Neural progenitor cell (in vitro differentiated cells): ENCODE measurements at places on chromosomes 7 and 10.

DNA sequence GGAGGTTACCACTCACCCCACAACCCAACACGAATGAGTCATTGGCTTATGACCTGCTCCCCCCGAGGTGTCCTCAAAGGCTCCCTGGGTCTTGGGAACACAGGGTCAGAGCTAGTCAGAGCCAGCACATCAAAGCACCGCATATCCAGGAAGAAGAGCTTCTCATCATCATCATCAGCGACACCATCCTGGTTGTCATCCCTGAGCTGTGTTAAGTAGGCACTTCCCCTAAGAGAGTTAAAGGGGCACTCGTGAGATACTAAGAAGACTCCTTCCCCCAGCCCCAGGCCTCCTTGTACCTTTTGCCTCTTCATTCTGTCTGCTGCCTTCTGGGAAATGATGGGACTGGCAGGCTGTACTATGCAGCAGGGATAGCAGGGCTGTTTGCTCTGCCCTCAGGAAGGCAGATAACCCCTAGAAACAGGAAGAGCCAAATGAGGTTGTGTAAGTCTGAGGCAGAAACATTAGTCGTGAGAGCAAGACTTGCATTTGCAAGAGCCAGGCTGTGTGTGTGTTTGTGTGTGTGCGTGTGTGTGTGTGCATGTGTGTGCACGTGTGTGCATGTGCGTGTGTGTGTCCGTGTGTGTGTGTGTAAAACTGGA lies 11.1 kb upstream of the CPA1 start:
- DNase-seq, result no peak

DNA sequence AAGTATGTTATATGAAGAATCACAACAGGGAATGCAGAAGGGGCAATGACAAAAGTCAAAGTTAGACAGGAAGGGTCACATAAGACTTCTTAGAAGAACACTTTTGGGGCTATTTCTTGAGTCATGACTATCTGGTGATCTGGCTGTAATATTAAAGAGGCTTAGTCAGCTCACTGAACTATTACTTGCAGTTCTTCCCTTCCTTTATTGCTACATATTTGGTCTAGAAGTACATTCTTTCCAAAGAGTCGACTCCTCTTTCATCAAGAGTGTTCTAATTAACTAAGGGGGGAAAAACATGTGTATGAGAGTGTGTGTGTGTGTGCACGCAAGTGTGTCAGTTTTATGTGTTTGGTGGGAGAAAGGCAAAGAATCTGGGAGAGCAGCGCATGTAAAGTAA lies 247.3 kb upstream of the LRRTM3 start:
- no peak for DNase-seq

DNA sequence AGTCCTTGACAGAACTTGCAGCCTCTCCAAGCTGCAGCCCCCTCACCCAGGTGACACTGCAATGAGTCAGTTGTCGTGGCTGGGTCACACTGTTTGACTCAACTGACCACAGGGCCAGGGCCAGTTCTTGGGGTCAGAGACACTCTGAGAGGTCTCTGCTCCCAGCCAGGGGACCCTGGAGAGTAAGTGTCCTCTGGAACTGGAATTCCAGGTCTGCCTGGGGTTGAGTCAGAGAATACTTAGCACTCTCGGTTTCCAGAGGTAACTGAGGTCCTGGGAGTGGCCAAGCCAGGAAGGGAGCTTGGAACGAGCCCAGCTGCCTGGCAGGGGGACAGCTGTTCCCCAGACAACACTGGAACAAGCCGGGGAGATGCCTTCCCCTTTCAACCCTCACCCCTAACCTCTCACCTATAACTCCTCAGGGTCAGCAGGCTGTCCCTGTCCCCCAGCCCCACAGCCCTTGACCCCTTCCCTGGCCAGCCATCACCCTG lies 2.2 kb upstream of the MYL10 start:
- DNase-seq, result no peak

- DNase-seq, result no peak
These were observed 28.0 kb downstream of the ITPRIP start for GRCh38 chr10:104309980-104310978.

GRCh38 chr7:50835156-50835555 lies 52.5 kb upstream of the GRB10 start:
- DNase-seq, result no peak

GRCh38 chr10:132397671-132398565 lies 918 bp downstream of the PWWP2B start:
- peak; percentile 58 for DNase-seq

DNA sequence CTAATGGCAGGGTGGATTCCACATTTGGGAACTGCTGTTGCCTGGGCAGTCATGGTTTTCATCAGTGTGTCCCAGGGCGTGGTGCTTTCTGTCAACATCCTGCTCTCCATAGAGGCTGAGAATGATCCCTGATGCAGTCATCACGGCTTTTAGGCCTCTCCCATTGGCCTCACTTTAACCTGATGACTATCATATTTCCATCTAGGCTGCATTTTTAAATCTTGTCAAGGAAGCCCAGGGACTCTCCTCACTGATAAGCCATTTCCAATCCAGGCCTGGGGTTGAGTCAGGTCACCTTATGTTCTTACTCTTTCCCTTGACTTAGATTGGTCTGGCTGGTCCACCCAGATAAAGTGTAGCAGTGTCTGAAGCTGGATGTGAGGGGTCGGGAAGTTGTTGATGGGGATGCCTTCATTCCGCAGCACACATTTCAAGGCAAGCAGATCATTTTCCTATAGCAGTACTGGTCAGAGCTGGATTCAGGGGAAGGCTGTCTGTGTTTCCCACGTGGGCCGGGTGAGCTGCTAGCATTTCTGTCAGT lies 177.0 kb downstream of the AUTS2 start:
- DNase-seq, result no peak

DNA sequence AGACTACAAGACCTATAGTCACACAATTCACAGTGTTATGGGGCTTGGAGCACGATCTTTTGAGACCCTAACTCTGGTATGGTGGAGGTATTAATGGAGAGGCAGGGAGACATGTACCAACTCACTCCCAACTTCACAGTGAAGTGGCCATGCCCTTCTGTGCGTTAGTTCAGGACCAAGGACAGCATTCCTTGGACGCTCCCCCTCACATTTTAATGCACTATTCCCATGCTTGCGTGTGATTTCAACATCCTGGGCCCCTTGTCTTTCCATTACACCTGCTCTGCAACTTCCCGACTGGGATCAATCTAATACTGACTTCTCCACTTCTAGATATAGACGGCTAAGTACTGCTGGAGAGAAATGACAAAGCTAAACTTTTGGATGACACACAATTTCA lies 72.7 kb downstream of the PLCE1 start:
- DNase-seq, result peak; percentile 77

GRCh38 chr10:58360412-58361004 lies 24.7 kb upstream of the TFAM start:
- no peak for DNase-seq

DNA sequence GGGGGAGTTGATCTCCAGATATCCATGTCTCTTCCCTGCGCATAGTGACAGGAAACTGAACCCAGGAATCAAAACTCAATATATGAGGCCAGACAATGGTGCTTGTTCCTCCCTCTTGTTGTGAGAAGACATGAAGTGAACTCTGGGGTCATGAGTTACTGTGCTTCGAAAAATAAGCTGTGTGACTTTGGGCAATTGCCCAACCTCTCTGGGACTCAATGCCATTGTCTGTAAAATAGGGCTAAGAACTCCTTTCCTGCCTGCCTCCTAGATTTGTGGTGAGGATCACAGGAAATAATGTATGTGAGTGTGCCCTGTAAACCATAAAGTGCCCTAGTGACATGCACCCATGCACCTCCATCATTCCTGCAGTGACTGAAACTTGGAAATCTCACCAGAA lies 48.4 kb downstream of the SYPL1 start:
- no peak for DNase-seq

DNA sequence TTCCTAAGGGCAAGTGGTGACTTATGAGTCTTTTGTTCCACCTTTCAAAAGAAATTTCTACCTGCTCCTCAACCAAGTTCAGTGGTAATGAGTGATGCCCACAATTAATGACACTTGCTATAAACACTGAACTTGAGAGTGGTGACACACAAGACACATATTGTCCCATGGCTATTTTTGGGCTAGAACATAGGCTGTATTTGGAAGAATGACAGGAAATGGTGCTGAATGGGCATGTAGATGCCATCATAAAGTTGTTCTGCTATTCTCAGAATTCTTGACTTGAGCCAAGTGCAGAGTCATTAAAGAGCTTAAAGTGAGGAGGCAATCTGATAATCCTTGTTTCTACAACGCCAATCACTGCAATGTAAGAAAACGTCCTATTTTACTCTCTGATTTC lies 313.3 kb downstream of the AGMO start:
- no peak for DNase-seq

DNA sequence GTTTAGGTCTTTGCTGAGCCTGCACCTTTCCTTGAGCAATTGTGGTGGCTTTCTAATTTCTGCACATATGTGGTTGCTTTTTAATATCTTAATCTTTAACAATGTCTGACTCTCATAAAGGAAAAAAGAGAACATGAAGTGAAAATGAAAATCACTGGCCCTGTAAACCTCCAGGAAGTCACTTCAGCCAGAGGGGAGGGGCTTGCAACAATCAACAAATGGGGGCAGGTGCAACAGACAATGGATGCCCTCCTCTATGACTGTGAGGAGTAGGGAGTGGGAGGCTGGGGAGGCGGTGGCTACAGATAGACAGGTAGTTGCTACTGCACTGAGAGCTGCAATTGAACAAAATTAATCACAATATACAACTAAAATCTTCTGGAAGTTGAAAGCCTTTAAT lies 1377.4 kb downstream of the XPNPEP1 start:
- DNase-seq, result no peak

DNA sequence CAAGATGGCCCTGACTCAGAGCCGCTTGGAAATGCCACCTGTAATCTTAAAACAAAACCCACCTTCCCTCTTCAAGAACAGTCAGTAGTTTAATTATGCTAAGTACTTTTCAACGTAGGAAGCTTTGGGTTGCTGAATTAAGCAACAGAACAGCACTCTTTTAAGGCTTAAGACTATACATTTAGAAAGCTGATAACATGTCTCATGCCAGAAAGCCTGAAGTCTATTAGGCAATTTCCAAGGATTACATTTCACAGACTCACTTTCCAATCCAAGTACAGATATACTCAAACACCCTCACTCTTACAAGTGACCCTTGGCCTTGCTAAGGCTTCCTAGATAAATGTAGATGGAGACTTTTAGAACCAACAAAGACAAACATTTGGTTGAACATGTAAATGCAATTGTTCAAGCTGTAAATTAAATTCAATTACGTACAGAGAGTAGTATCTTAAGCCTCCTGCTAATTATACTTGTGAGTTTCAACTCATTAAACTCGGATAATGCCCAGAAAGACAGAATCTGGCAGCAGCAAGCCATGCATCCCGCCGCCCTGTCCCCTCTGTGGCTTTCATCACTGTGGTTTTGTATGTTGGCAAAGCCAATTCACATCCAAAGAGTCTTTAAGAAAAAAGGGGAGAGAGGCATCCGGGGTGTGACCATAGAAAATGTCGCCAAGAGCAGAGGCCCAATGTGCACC lies 283.1 kb upstream of the NRP1 start:
- no peak for DNase-seq

DNA sequence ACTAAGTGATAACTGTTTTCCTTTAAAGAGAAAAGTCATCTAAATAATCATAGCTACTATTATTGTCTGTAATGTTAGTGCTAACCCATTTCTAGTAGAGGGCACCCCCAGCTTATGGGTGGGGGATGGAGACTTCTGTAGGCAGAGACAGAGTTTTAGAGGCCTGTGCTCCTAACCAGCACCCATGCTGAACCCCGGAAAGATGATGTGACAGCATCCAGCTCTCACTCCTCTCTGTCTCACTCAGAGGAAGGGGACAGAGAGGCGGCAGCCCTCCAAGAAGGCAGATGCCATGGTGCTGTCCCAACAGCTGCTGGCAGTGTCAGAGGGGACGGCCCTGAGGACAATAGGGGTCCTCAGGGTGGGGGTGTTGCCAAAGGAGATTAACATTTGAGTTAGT lies 74.4 kb upstream of the PRLHR start:
- no peak for DNase-seq

GRCh38 chr10:102642736-102643335 lies 1.4 kb upstream of the TRIM8 start:
- peak; percentile 76 for DNase-seq

DNA sequence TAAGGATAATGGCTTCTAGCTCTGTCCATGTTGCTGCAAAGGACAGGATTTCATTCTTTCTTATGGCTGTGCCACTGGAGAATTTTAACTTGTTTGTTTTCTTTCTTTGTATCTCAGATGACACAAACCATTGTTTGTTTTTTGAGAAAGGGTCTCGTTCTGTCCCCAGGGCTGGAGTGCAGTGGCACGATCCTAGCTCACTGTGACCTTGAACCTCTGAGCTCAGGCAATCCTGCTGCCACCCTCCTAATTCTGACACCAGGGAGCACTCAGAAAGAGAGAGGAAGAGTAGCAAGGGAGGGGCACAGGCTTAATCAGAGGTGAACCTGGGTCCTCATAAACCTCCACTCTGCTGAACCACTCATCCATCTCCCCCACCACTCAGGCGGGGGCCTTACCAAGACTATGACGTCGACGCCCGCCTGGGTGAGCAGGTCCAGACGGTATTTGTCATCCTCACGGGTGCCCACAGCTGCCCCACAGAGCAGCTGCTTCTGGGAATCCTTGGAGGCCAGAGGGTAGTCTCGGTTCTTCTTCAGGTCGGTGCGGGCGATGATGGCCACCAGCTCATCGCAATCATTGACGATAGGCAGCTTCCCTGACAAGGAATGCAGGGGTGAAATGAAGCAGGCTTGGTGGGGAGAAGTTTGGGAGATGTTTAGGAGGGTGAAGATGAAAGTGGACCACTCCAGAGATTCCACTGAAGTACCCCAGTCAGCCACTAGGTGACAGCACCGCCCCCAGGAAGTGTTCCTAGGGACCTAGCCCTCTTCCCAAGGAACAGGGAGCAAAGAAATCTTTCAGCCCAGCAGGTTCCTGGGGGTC lies 11.6 kb downstream of the IMPDH1 start:
- DNase-seq, result peak; percentile 66

DNA sequence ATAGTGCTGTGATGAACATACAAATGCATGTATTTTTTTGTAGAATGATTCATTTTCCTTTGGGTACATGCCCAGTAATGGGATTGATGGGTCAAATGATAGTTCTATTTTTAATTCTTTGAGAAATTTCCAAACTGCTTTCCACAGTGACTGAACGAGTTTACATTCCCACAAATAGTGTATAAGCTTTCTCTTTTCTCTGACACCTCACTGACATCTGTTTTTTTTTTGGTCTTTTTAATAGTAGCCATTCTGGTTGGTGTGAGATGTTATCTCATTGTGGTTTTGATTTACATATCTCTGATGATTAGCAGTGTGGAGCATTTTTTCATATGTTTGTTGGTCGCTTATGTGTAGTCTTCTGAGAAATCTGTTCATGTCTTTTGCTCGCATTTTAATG lies 195.0 kb upstream of the AGK start:
- DNase-seq, result no peak

- DNase-seq, result no peak
These were observed 14.9 kb downstream of the TNRC18 start for GRCh38 chr7:5408777-5409176.

DNA sequence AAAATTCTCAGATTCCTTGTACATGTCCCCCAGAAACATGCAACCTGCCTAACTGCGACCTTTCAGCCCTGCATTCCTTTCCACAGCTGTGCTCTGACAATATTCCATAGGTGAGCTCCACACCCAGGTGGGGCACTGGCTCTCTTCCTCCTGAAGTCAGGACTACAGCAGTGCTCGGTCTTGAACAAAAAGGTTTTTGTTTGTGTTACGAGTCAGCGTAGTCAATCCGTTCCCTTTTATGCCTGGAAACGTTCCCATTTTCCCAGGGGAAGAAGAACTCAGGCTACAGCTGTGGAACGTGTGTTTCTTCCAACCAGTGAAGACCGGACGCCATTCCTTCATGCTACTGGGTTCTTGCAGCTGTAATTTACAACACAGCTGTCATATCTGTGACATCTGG lies 52.4 kb upstream of the PFKP start:
- no peak for DNase-seq
